A673 (cell line): ENCODE measurements at places on chromosomes 16 and 17. TPM values are rescaled to one million over a fixed set of nuclear protein-coding genes. Genes with fewer than 3 reads are reported as not detected.
A peak's percentile ranks its signal among the peaks of the same experiment; 100 is the strongest.

GRCh38 chr17:68559316-68559715 is 41.9 kb downstream of the FAM20A start:
- H3K4me1 ChIP-seq: no peaks in the 10 kb centered on the region
- DNase-seq: no peak
- H3K36me3 ChIP-seq: no peaks in the 10 kb centered on the region

DNA sequence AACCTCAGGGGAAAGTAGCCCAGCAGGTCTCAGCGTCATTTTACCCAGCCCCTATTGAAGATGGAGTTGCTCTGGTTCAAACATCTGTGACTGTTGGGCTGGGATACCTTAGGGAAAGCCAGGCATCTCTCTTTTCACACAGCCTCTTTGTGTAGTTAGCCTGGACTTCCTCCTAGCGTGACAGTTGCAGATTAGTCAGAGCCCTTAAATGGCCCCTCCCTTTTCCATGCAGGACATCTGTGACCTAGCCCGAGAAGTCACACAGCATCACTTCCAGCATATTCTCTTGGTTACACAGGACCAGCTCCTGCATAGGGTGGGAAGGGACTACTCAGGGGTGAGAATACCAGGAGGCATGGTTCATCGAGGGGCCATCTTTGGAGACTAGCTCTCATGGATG is 375.0 kb upstream of the RBFOX1 start:
- H3K27me3 ChIP-seq: no peaks in the 10 kb centered on the region
- no peaks in the 10 kb centered on the region for H3K36me3 ChIP-seq
- no peaks in the 10 kb centered on the region for H3K4me1 ChIP-seq
- H3K27ac ChIP-seq: no peak overlapping the region
- DNase-seq: no peak
- H3K4me3 ChIP-seq: no peak overlapping the region

DNA sequence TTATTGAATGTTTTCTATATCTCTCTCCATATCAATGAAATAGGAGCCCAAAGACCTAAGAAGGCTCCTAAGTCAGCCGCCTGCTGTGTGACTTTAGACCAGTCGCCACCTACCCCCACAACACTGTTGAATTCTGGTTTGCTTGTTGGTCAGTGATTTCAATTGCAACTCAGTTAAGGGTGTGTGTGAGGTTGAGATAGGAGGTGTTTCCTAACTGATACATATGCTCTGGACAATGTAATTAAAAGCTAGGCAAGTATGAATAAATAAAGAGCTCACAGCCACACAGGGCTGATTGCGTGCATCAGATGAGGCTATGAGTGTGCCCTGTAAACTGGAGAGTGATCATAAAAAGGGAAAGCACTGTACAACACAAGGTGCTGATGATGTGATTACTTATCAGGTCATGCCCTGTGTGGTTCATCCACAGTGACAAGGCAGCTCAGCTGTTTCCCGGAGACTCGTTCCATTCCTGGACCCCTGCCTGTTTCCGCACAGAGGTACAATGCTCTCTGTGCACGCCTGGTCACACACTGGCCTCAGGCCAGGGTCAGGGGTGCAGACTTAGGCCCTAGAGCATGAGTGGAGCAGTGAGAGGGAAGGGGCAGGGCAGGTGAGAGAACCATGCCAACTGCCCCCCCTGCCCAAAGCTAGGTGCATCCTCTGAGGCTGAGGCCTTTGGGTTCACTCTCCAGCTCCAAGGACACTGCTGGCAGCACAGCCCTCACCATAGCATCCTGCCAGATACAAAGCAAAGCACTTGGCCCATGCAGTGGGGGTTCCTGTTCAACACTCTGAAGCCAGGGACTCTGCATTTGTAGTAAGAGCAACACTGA is 3.3 kb upstream of the KRT35 start:
- H3K4me3 ChIP-seq: no peak overlapping the region
- H3K27ac ChIP-seq: no peak overlapping the region
- H3K27me3 ChIP-seq: no peaks in the 10 kb centered on the region
- DNase-seq: no peak

- no peaks in the 10 kb centered on the region for H3K36me3 ChIP-seq
- no peak overlapping the region for H3K27ac ChIP-seq
- H3K4me3 ChIP-seq: no peak overlapping the region
- no peaks in the 10 kb centered on the region for H3K27me3 ChIP-seq
Observed at GRCh38 chr16:140175-140857, 1.8 kb upstream of the NPRL3 start.

GRCh38 chr16:76278086-76278485 is 885 bp downstream of the CNTNAP4 start:
- peaks cover 8% of the 10 kb centered on the region for H3K27me3 ChIP-seq
- no peak overlapping the region for H3K4me3 ChIP-seq
- H3K4me1 ChIP-seq: no peaks in the 10 kb centered on the region
- no peak for DNase-seq
- no peaks in the 10 kb centered on the region for H3K36me3 ChIP-seq
- no peak overlapping the region for H3K27ac ChIP-seq

DNA sequence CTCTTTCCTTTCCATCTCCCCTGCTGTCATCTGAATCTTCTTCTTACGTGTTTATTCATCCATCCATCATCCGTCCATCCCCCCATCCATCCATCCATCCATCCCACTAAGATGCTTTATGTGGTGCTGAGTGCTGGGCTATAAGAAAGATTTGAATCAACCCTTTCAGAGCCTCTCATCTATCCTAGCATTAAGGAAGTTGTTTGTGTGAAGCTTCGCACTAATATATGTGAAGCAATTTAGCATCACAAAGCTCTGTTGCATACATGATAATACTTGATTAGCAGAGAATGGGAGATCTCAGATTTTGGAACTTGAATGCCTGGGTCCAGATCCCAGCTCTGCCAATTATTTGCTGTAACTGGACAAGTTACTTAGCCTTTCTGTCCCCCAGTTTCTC is 255.7 kb downstream of the SHISA9 start:
- H3K27me3 ChIP-seq: no peaks in the 10 kb centered on the region
- no peaks in the 10 kb centered on the region for H3K4me1 ChIP-seq

GRCh38 chr16:56833243-56833970 is 31.6 kb upstream of the SLC12A3 start:
- no peak for DNase-seq
- no peak overlapping the region for H3K27ac ChIP-seq
- no peaks in the 10 kb centered on the region for H3K27me3 ChIP-seq
- H3K36me3 ChIP-seq: peaks cover 59% of the 10 kb centered on the region
- no peak overlapping the region for H3K4me3 ChIP-seq

DNA sequence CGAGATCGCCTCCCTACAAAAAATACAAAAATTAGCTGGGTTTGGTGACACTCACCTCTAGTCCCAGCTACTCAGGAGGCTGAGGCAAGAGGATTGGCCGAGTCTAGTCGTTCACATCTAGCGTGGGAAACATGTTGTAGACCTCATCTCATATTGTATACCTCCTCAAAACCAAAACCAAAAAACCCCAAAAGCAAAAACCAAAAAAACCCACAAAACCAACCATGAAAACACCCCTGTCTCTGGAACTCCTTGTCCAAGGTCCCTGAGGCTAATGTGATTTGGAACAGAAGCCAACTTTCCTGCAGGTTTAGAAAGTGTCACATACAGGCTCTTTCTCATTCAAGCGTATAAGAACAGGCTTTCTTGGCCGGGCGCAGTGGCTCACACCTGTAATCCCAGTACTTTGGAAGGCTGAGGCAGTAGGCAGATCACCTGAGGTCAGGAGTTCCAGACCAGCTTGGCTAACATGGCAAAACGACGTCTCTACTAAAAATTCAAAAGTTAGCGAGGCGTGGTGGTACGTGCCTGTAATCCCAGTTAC is 29.0 kb downstream of the RAB11FIP3 start:
- H3K4me3 ChIP-seq: no peak overlapping the region
- H3K4me1 ChIP-seq: peaks cover 5% of the 10 kb centered on the region
- no peak for DNase-seq
- no peak overlapping the region for H3K27ac ChIP-seq

DNA sequence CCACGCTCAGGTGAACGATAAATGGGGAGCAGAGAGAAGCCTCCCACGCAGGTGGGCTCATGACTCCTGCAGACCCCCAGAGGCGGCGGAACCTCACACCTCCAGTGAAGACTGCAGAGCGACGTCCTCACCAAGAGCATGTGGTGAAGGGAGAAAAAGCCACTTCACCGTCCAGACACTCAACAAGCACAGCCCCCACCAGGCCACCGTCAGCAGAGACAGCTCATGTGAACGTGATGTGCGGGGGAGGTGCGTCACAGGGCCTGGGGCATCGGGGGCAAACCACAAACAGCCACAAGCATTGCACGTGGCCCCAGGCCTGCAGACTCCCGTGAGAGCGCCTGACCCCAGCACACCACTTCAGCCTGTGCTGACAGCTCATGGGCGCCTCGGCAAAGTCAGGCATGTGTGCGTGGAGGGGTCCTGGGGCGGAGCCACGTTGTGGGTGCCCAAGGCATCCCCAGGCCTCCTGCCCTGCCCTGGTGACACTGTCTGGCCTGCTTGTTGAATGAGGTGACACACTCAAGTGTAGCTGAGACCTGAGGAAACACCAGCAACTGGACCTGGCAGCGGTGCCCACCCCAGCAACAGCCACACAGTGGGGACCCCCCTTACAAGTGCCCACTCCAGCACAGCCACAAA is 19.0 kb downstream of the LMF1 start:
- H3K36me3 ChIP-seq: no peaks in the 10 kb centered on the region
- H3K27me3 ChIP-seq: no peaks in the 10 kb centered on the region
- no peak overlapping the region for H3K27ac ChIP-seq
- H3K4me1 ChIP-seq: peaks cover 8% of the 10 kb centered on the region
- no peak overlapping the region for H3K4me3 ChIP-seq

- H3K27ac ChIP-seq: no peak overlapping the region
- no peaks in the 10 kb centered on the region for H3K4me1 ChIP-seq
- H3K27me3 ChIP-seq: no peaks in the 10 kb centered on the region
- DNase-seq: no peak
- H3K4me3 ChIP-seq: no peak overlapping the region
- H3K36me3 ChIP-seq: no peaks in the 10 kb centered on the region
Observed at GRCh38 chr16:57544124-57544653, 1.7 kb downstream of the ADGRG5 start.

DNA sequence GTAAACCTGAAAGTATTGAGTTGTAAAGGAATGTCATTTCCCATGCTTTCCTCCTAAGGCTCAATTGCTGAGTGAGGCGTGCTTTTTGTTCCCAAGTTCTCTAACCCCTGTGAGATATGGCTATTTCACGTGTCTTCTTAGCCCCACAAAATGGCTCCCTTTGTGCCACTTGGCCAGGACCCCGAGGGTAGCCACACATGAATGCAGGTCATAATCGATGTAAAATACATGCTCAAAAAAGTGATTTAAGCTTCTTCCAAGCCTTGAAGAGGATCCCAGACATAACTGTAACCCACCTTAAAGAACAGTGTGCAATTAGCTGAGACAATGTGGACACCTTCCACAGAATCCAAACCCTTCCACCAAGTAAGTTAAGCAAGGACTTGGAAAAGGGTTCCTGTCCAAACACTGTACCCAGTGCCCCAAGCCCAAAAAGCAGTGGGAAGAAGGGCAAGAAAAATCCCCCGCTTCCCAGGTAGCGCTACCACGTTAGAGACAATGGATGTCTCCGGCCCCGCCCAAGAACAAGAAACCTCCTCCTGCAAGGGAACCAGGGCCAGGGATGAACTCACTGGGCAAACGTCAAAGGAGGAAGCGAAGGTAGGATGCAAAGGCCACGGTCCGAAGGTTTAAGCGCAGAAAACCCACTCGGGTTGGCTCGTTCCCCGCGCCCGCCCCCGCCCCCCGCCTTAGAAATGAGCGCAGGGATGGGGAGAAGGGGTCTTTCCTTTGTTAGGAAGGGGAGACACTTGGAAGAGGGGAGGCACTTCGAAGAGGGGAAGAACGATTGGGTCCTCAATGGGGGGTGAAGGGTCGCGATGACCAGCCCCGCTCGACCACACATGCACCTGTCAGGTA is 1.2 kb downstream of the JPT1 start:
- H3K27me3 ChIP-seq: no peaks in the 10 kb centered on the region
- H3K27ac ChIP-seq: peak overlapping the region; percentile 92
- H3K4me3 ChIP-seq: peak overlapping the region; percentile 100
- peaks cover 10% of the 10 kb centered on the region for H3K36me3 ChIP-seq

DNA sequence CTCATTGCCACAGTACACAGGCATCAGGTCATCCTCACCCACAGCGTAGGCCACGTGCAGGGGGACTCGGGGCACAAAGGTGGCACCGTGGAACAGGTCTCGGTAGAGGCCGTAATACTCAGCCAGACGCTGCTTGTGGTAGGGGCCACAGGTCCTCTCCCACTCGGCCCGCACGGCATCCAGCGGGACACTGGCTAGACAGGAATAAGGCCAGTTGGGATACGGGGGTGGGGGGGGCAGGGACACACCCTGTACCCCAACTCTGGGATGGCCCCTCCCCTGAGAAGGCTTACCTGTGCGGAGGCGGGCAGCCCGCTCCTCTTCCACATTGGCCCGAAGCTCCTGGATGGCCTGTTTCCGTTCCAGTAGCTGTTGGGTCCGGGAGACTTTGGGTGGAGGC is 3.0 kb downstream of the MRPL38 start:
- peaks cover 16% of the 10 kb centered on the region for H3K4me1 ChIP-seq
- H3K27me3 ChIP-seq: no peaks in the 10 kb centered on the region
- DNase-seq: no peak
- H3K27ac ChIP-seq: no peak overlapping the region

- no peaks in the 10 kb centered on the region for H3K4me1 ChIP-seq
- no peaks in the 10 kb centered on the region for H3K27me3 ChIP-seq
- no peaks in the 10 kb centered on the region for H3K36me3 ChIP-seq
- H3K27ac ChIP-seq: no peak overlapping the region
Observed at GRCh38 chr16:79426663-79427062, 173.9 kb downstream of the MAF start.

DNA sequence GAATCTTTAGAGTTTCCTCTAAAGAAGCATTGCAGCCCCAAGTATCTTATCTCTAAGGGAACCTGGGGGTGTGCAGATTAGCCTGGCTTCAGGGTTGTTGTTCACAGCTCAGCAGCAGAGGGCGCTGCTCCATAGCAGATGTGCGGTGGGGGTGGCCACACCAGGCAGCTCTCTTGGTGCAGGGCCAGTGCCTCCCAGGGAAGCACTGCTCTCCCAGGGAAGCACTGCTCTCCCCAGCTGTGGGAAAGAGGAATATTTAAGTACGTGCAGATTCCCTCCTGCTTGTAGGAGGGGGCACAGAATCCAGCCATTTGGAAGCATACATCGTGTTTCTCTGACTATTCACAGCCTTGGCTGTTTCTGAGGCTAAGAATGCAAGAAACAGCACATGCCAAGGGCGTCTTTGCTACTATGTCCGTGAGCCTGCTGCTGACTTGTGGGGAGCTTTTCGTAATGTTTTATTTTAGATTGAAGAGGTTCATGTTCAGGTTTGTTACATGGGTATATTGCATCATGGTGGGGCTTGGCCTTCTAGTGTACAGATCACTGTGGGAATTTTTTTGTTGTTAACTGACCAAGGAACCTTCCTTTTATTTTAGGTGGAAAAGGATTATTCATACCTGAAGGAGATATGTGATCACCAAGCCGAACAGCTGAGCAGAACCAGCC is 217.8 kb downstream of the SPECC1 start:
- no peak overlapping the region for H3K4me3 ChIP-seq
- H3K27ac ChIP-seq: no peak overlapping the region
- H3K36me3 ChIP-seq: no peaks in the 10 kb centered on the region
- peak; percentile 84 for DNase-seq
- H3K4me1 ChIP-seq: no peaks in the 10 kb centered on the region

DPEP3 gene
- total RNA-seq: not detected in 2 replicates

C1QTNF1 gene
- 3.8 and 6.3 TPM in 2 replicates for total RNA-seq

KRT15 gene
- total RNA-seq: not detected in 2 replicates

UBB gene
- total RNA-seq: 2,497 and 2,658 TPM in 2 replicates

CDH1 gene
- 0.06 and 0.87 TPM in 2 replicates for total RNA-seq

CLCN7 gene
- total RNA-seq: 82.2 and 89.3 TPM in 2 replicates
